ENCODE measurements at places on chromosomes 1 and 21.

DNA sequence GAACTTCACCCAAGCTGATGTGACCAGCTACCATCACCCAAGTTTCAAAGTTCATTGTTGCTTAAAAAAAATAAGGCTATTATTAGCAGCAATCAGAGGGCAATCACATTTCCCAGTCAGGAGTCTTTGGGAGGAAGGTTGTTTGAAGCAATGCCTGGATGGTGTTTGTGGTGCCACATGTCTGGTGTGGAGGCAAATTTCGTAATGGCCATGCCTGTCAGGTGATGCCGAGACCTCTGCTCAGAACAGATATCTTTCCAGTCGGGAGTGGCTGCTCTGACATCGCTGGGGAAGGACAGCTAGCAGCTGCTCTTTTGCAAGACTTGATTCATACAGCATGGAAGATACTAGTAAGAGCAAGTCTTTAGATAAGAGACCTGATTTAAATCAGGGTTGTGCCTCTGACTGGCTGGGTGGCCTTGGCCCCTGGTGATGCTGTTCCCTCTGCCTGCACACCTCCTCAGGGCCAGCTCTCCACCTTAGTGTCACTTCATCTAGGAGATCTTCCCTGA is 187.8 kb upstream of the JUN start:
- DNase-seq = no peak

DNA sequence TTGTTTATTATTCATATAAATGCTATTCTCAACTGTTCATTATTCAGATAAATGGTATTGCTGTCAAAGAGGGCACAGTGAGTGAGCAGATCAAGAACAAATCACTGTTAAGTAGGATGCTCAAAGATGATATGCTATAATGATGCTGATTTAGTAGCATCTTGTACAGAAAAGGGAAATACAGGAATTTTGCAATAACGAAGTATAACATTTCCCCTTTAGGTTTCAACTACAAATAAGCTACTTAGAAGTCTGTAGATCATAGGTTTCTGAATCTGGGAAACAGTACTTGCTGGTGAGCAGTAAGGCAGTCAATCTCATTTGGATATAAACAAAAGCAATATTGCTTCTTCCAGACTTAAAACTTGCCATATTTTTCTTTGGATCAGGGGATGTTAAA is 27.3 kb upstream of the RCOR3 start:
- DNase-seq = no peak

DNA sequence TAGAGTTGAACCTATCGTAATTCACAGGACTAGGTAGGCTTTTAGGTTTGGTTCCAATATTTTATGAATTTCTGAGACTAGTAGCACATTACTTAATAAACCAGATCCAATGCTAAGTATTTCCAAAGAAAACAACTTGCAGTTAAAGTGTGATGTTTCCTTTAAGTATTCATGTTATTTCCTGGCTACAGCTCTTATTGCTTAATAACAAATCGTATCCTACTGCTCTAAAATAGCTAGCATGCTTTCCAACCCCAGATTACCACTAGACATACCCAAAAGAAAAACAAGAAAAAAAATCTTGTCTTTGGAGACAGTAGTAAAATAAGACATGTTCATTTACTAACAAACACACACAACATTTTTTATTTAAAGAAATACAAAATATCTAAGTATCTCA is 898 bp downstream of the KRTAP27-1 start:
- DNase-seq = no peak

DNA sequence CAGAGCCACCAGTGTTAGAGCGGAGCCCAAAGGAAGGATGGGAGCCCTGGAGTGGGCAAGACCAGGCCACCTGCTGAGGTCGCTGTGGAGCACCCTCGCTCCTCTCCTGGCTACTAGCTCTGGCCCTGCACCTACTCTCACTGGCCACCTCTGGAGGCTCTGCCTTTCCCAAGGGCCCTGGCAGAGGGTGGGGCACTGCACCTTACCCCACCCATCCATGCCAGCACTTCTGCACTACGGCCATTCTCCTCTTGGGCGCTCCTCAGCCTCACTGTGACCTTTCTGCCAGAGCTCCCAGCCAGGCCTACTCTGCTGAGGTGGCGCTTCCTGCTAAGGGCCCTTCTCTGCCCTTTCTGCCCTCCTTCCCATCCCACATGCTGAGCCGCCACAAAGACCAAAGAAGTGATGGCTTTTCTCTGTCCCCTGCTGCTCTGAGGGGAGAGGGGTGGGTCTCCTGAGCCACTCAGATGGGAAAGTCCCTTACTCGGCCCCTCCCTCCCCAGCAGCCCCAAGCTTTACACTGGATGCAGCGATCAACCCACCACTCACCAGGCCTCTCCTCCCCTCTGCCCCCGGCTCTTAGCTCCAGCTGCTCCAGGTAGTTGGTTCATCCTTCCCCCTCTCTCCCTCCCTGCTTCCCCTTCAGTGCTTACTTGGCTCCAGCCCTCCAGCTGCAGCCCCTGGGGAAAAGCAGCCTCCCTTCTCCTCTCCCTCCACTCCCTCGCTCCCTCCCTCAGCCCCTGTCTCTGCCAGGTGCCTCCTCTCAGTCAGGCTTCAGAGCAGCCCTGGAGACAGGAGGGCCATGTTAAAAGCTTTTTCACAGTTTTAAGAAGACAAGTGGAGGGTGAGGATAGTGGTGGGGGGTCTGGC is 14.8 kb upstream of the TMEM222 start:
- DNase-seq = no peak

DNA sequence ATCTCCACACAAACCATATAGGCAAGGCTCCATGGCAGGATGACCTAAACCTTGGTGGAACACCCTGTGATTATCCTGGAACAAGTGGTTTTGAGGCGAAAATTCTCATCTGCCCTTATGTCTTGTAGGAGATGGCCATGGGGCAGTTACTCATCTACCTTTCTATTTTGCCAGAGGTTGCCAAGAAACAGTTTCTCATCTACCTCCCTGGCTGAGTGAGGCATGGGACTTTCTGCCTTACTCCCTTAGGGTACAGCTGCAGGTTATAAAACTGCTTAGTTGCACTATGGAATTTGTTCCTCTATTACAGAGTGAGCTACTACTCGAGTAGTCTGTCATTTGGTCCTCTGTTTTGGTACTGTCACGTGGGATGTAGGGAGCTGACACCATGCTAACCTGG is 31.3 kb upstream of the GUCA2A start:
- no peak for DNase-seq

GRCh38 chr1:60130703-60131102 is 57.1 kb upstream of the C1orf87 start:
- DNase-seq = no peak

DNA sequence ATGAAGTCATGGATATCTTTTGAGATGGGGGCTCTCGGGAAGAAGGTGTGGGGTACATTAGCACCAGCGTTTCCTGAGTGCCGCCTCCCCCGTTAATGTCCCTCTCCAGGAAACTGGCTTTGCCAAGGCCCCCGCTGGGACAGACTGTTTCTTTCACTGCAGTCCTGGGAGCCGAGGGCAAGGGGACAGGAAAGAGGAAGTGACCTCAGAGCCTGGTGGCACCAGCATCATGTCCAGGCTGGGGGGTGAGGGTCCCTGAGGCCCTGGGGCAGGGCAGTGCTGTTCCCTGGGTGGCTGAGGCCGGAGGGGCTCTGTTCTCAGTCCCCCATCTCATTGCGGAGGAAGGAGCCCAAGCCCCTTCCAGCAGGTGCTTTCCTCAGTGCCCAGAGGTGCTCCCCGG is 5.8 kb downstream of the PFKL start:
- DNase-seq = no peak

GRCh38 chr1:197197430-197197997 is 51.0 kb upstream of the ASPM start:
- no peak for DNase-seq
